ENCODE measurements at places on chromosomes 7 and 10.
A peak's percentile ranks its signal among the peaks of the same experiment; 100 is the strongest.

- DNase-seq, result no peak
Measured at GRCh38 chr7:116098175-116098574, 67.6 kb upstream of the TFEC start.

DNA sequence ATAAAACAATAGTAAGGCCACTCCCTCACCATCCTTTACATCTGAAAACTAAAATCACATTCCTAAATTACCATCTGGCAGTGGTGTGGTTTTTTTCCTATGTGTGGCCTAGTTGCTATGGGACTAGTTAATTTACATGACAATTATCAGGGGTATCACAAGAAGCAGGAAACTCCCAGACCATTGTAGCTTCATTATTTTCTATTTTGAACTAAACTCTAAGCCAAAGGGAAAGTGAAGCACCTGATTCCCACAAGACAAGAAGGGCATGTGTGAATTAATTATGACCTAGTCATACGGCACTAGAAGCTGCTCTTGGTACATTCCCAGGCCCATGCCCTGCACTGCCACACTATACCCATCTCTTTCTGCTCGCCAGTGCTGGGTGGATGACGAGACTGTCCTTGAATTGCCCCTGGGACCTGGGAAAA lies 103.4 kb downstream of the ATXN7L1 start:
- DNase-seq, result peak; percentile 45

DNA sequence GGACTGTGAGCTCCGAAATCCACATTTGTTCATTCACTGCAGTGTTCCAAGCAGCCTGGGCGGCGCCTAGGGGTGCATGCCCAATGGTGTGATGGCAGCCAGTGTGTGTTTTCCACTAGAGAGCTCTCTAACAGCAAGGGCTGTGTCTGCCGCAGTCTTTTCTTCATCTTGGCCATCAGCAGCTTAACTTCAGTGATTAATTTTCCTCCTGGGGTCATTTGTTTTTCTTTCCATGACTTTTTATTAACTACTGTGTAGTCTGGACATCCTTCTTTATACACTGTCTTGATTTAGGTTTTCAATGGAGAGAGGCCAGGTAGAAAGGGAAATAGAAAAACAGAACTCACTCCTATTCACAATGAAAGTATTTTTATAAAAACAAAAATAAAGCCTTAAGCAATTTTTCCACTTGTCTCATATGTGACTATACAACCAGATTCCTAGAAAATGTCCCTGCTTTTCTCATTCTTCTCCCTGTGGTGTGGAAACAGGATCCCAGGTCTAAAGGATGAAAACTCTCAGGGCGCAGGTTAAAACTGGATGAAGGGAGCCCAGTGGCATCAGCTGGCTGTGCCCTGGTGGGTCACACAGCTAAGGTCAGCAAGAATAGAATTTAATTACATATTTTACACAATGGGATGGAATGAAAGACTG lies 176.8 kb downstream of the PKD1L1 start:
- DNase-seq, result no peak

DNA sequence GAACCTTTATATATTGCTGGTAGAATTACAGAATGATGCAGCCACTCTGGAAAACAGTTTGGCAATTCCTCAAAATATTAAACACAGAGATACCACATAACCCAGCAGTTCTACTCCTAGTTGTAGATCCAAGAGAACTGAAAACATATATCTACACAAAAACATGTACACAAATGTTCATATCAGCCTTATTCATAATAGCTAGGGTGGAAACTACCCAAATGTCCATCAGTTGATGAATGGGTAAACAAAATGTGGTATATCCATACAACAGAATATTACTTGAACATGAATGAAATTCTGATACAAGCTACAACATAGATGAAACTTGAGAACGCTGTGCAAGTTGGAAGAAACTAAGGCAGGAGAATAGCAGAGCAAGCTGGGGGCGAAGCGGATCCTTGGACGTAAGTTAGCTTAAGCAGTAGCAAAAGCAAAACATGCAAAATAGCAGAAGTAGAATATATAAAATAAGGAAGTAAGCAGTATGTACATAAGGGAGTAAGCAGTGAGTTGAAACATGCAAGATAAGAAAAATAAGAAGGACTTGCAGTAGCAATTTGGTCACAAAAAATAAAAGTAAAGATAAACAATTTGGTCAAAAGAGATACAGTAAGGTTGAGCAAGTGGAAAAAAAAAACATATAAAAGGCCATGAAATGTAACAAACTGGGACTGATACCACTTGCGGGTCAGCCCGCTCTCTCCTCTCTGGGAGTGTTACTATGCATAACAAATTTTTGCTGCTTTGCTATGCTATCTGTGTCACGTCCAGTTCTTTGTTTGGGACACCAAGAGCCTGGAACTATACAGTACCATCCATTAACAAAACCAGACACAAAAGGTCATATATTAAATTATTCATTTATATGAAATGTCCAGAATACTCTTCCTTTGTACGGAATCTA lies 18.0 kb upstream of the HILPDA start:
- no peak for DNase-seq

DNA sequence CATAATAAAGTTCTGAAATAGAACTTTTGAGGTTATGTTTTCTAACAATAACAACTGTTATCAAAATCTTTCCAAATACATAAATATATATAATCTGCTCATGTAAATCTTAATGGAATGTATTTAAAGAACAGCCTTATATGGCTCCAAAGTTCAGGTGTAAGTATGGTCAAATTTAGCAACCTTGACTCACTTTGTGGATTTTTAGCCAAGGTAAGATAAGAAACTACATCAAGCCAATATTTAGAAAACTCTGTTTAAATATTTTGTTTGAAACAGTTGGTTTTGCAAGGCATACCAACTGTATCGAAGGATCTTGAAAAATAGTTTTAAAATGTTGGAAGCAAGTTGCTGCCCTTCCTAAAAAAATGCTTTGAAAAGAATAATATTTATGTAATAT lies 228.9 kb upstream of the SEMA3D start:
- DNase-seq, result no peak

- peak; percentile 72 for DNase-seq
Measured at GRCh38 chr10:122648599-122649428, 50.8 kb downstream of the C10orf120 start.

Data from neural progenitor cell (in vitro differentiated cells).